Activated CD4-positive, alpha-beta T cell treated with anti-CD3 and anti-CD28 coated beads, Interleukin-2, amount 50 U/mL, for 48 hours (primary cell): ENCODE measurements at places on chromosomes 13 and 19.
A peak's percentile ranks its signal among the peaks of the same experiment; 100 is the strongest.

DNA sequence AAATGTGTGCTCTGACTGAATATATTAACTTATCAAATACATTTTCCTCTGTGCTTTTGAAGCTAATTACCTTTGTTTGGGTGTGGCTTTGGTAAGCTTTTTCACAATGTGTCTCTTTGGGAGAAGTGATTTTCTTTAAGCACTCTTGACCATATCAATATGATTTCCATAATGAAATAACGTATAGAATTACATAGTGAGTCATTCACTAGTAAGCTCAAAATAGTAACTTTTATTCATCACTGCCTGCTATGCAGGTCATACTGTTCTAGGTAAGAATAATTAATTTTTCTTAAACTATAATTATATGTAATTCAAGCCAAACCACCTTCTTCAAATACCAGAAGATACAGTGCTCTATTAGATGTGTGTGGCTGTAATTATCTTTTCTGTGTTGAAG is 480.7 kb downstream of the MYO16 start:
- no peak for DNase-seq

GRCh38 chr19:6685962-6686627 is 16.1 kb upstream of the TNFSF14 start:
- no peak for DNase-seq

DNA sequence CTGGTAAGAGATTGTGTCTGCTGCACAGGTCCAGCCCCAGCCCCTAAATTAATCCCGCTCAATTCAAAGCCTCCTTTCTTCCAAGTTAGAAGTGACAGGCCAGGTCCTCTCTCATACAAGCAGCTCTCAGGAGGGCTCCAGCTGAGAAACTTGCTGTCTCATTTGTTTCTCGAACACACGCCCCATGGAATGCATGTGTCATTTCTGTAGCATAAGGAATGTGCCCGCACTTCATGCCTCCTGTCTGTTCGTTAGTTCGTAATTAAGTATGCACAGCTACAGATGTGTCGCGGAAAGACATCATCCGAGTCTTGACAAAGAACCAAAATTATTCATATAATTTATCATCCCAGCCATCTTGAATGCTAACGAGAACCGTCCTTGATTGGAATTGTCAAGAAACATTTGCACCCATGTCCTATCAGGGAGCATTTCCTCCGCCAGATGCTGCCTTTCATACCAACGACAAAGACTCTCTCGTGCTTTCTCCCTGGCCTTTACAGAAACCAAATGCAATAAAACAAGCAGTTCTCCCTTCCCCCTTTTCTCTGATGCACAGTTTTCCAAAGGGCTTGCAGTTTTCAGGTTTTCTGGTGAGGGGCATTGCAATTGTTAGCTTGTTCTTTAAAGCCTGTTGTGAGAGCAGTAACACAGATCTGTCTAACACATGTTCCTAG is 133.5 kb downstream of the UQCRFS1 start:
- no peak for DNase-seq

GRCh38 chr13:39196965-39197646 is 158.8 kb downstream of the NHLRC3 start:
- DNase-seq = no peak

- DNase-seq = no peak
These were observed 6.7 kb downstream of the ZNF793 start for GRCh38 chr19:37513397-37513796.

- DNase-seq = no peak
These were observed 9.2 kb downstream of the ONECUT3 start for GRCh38 chr19:1762243-1763117.

GRCh38 chr13:114053026-114053425 is 79.2 kb upstream of the C13orf46 start:
- no peak for DNase-seq

DNA sequence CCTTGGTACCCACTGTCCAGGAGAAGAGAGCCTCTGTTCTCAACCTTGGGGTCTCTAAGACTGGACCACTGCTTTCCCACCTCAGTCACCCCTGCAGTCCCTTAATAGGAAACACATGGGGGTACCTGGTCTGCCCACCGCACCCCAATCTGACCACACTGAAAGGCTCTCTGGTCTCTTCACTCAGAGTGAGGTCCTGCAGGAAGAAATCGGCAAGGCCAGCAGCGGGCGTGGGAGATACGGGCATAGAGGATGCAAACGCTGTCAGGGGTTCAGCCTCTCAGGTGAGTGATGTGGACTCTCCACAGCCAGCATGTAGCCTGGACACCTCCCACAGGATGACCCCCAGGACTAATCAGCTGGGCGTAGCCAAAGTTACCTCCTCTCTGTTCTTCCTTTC is 3.5 kb downstream of the SIGLEC9 start:
- no peak for DNase-seq

DNA sequence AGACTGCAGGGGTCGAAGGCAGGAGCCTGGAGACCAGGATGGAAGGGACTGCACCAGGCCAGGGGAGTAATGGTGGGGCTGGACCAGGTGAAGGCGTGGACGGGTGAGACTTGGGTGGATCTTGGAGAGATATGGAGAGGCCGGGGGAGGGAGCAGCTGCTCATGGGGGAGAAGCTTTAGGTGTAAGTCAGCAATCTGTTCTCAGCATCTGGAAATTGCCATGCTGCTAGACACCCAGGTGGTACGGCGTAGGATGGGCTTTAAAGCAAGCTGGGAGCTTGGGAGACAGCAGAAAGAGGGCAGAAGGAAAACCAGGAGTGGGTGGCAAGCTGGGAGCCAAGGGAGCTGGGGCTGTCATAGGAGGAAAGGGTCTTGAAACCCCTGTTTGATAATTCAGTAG is 3.0 kb downstream of the CERS4 start:
- no peak for DNase-seq

GRCh38 chr13:23020246-23020843 is 160.4 kb upstream of the SGCG start:
- DNase-seq = peak; percentile 10

DNA sequence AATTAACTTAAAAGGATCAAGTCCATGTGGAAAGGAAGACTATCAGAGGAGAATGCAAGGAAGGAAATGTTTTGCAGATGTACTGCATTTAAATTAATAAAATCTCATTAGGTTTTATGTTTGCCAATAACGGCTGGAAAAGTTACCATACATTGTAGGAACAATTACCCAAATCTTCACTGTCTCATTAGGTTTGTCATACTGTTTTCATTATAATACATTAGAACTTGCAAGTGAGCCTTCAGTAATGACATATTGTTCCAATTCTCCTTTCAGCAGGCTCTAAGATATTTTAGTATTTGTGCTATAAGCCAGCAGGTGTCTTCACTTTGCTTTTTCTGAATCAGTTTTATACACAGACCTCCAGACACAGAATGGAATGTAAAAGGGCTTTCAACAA is 661.6 kb upstream of the KLHL1 start:
- no peak for DNase-seq

GRCh38 chr13:51643105-51643881 is 59.0 kb downstream of the WDFY2 start:
- DNase-seq = no peak

DNA sequence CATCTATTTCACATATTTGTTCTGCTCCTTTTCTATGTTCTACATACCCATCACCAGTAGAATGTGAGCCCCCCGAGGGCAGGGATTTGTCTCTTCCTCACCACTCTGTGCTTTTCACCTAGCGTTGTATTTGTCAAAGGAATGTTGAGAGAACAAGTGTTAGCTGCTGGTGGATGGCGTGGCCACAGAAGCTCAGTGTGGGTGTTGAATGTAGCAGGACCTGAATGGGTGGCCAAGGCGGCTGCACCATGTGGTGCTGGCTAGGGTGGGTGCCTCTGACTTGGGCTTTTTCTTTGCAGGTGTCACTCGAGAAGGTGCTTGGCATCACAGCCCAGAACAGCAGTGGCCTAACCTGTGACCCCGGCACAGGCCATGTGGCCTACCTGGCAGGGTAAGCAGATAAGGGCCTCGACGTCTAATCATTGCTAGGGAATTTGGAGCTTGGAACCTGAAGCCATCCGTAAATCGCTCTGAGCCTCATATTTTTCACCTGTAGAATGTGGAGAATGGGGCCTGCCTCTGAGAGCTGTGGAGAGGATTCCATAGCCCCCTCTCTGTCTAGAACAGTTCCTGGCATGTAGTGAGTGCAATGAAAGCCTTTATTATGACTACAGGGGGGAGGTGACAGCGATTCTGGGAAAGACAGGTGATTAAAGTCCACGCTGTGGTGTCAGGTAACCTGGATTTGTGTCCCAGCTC is 3.9 kb downstream of the WDR62 start:
- DNase-seq = no peak

- DNase-seq = no peak
These were observed 94.1 kb downstream of the HSPH1 start for GRCh38 chr13:31067416-31068118.

DNA sequence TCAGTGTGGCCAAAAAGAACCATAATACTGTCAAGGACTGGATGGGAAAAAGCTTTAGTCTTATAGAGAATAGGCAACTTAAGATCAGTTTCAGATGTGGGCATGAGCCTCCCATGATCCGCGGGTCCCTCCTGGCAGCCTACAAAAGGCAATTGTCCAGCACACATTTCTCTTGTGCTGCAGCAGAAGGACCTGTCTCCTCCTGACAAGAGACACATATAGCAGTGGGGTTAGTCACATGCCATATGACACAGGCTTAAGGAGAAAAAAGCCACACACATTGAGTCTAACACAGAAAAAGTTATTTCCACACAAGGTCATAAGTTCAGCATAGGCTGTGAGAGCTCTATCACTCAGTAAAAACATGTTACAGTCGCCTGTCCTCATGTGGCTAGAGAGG is 1378.7 kb upstream of the PRR20A start:
- no peak for DNase-seq

DNA sequence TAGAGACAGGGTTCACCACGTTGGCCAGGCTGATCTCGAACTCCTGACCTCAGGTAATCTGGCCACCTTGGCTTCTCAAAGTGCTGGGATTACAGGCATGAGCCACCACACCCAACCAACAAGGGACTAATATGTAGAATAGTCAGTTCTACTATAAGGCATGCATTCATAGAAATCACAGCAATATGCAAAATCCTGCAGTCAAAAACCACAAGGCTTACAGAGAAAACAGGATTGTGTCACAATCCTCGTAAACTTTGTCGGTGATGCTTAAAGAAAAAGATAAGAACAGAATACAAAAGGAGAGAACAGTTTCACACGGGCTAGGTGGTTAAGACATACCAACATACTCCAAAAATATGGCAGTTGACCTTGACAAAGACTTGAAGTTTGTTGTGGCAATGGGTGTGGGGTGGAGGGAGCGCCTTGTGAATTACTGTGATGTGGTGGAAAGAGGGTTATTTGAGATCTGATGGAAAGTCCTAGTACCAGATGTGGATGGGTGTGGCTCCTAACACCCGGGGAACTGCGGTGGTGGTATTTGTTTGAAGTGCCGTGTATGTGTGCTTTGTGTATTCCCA is 12.4 kb downstream of the NOSIP start:
- no peak for DNase-seq

- no peak for DNase-seq
These were observed 26.0 kb downstream of the MED4 start for GRCh38 chr13:48068952-48069351.

DNA sequence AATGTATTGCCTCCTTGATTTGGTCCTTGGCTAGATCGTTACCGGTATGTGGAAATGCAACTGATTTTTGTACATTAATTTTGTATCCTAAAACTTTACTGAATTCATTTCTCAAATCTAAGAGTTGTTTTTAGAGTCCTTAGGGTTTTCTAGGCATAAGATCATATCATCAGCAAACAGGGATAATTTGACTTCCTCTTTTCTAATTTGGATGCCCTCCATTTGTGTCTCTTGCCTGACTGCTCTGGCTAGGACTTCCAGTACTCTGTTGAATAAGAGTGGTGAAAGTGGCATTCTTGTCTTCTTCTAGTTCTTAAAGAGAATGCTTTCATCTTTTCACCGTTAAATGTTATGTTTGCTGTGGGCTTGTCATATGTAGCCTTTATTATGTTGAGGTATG is 12.0 kb upstream of the CYP2A13 start:
- no peak for DNase-seq

DNA sequence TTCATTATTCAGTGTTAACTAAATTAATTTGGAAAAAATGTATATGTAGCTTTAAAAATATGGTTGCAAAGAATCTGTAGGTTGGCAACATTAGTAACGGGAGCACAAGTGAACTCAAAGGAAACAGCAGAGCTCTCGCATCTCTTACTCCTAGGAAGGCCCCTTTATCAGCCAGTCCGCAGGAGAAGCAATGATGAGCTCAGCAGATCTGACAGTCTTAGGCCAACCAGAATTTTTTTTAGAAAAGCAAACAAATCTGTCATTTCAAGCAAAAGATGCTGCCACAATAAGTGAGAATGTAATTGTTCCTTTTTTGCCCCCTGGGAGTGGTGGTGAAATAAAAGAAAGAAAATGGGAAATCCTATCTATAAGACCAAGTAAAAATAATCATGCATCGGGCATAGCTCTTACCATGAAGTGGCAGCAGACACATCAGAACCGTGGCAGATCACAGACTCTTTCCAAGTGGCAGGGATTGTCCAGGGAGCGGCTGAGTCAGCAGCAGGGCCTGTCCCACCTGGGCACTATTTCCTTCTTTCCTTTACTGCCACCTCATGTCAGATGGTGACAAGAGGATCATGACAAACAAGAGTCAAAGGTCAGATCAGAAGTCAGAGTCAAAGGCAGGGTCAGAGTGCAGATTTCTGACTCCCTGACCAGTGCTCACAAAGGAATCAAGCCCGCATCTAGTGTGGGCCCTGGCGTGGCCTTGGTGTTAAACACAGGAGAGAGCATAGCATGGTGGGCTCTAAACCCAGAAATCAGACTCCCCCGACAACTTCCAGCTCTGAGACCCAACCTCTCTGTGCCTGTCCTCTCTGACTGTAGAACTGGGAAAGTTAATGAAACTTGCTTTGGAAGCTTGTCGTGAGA is 84.0 kb upstream of the MTIF3 start:
- no peak for DNase-seq

DNA sequence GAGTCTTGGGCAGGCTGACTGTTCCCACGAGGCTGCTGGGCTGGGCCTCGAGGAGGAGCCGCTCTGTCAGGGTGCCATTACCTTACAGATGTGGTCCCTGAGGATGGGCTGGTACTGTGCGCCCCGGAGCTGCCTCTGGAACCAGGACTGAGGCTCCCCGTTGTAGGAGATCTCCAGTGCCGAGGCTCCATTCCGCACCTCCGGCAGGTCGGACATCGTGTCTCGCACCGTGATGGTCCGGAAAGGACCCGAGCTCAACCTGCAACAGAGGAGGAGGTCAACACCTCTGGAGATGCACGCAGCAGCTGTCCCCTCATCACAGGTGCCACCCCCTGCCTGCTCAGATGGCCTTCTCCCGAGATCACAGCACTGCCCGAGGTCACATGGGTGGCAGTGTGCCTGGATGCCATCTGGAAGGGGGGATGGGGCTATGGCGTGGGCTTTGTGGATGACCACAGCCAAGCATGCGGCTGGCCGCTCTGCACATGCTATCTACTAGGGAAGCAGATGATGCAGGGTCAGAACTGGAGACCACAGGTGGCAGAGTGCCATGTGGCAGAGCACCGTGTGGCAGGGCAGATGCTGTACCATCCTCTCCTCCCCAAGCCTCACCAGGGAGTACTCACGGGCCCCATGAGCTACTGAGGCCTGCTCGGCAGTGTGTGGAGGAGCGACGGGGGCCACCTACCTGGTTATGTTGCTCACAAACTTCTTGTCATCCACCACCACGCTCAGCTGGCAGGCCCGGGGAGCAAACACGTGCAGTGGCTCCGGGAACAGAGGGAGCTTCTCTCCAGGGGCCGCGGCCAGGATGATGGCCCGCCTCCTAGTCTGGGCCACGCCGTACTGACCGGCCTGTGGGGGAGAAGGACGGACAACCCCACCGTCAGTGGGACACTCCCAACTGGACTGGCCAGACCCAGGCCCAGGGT is 18.3 kb upstream of the EIF3G start:
- DNase-seq = no peak
